CD4-positive, alpha-beta T cell treated with Interleukin-4 for 1 hour (primary cell): ENCODE measurements at places on chromosomes 6 and 20.

GRCh38 chr6:167394339-167394738 is 69.5 kb downstream of the TTLL2 start:
- no peak for DNase-seq

- DNase-seq = no peak
Measured at GRCh38 chr6:3592371-3592941, 135.6 kb upstream of the SLC22A23 start.

- DNase-seq = no peak
Measured at GRCh38 chr6:131916847-131917246, 34.3 kb downstream of the CCN2 start.

DNA sequence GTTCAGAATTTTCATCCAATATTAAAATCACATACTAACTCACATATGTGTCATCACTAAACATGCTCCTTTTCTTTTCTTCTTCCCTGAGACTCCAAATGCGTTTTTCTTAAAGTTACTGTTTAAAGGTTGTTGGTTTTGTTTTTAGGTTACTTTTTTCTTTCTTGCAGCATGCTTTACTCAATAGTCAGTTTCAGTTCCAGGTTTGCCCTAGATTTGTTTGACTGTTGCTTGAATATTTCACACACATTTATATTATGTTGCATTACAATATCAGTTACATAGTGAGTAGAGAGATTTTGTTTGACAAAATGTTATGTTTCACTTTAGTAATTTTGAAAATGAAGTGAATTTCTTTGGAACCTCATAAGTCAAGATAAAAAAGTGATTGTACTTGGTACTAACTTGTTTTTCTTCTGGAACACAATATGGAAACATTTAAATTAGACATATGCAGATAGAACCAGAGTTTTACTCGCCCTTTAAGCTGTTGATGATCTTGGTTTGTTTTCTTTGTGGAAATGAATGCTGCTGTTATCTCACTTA is 27.3 kb downstream of the FNDC1 start:
- no peak for DNase-seq

GRCh38 chr20:51710361-51710894 is 57.8 kb downstream of the ATP9A start:
- no peak for DNase-seq

DNA sequence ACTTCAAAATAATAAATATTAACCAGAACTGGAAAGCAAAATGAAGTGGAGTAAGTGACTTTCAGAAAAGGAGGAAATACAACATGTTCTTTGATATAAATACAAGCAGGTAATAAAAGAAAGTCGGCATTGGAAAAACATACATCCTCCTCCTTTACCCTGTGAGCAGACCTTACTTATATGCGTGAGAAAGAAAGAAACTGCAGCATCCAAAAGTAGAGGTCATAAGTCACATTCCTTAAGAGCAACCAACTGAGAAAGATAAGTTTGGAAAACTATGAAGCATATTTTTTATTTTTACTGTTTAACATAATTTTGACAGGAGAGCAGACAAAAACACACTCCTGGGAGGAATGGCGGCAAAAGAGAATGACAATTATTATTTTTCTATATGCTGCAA is 155.5 kb downstream of the HACE1 start:
- DNase-seq = no peak
